ENCODE measurements at places on chromosomes 1 and 21. TPM values are rescaled to one million over a fixed set of nuclear protein-coding genes. Genes with fewer than 3 reads are reported as not detected.

DNA sequence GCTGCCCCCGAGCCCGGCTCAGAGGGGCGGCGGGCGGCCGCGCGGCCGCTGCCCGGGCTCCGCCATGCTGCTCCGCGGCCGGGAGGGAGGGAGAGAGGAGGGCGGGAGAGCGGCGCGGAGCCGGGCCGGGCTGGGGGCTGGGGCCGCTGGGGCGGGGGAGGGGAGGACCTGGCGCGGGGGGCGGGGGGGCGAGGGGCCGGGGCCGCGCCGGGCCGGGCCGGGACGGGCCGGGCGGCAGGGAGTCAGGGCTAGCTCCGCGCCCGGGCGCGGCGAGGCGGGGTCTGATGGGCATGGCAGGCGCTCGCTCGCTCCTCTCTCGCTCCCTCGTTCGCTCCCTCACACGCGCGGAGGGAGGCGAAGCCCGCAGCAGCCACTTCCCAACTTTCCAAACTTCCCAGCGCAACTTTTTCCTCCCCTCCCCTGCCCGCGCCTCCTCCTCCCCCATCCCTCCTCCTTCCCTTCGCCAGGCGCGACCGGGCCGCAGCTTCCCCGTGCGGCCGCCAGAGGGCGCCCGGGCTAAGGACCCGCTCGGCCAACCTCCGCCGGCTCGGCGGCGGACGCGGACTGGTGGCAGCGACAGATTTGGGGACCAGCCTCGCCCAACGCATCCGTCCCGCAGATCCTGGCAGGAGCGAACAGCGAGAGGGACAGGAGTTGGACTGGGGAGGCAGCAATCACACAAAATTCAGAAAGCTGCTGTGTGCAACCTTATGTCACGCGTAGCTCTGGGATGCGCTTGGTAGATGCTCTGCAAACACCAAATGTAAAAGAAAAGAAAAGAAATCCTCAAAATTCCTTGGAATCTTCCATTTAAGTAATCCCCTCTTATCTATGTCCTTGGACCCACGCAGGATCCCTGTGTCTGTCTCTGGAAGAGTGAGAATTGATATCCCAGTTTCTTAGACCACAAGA, at the start of gene TRABD2B:
Gene TRABD2B (minus strand): TSS at position 97 of the 912 bp plus-strand sequence.
- peak; percentile 71 for DNase-seq
- peaks cover 18% of the 10 kb centered on the region for H3K27me3 ChIP-seq
- H3K4me3 ChIP-seq = peak within 1 kb of the TSS; percentile 40
- no peak within 1 kb of the TSS for H3K27ac ChIP-seq
- H3K36me3 ChIP-seq = no peaks in the 10 kb centered on the region

Gene TFF2
- polyA plus RNA-seq = not detected

Gene CRB1
- polyA plus RNA-seq = 0.04 TPM

GRCh38 chr1:201988601-201989000, 6.2 kb downstream of the RNPEP start:
- H3K4me3 ChIP-seq = no peak overlapping the region
- no peak overlapping the region for H3K27ac ChIP-seq
- peaks cover 1% of the 10 kb centered on the region for H3K4me1 ChIP-seq
- no peak for DNase-seq
- peaks cover 36% of the 10 kb centered on the region for H3K36me3 ChIP-seq

GRCh38 chr1:5012249-5012648, 357.8 kb downstream of the AJAP1 start:
- no peaks in the 10 kb centered on the region for H3K36me3 ChIP-seq
- no peak for DNase-seq
- H3K4me3 ChIP-seq = no peak overlapping the region
- no peaks in the 10 kb centered on the region for H3K4me1 ChIP-seq

Gene GUCA2B
- not detected for polyA plus RNA-seq

DNA sequence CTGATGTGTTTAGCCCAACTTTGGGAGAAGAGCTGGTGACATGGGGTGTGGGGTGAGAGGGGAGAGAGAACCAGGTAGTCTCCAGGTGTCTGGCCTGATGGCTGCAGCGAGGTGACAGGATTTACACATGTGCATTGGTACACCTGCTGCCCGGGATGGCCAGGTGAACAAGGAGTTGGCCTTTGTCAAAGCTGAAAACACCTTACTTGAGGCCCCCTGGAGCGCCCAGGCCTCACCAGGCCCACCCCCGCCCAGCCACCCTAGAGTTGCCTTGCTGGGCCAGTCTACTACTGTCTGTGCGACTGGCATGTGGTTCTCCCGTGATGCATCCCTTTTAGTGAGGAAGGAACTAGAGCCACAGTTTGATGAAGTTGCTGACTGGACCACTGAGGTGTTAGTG, 90.5 kb downstream of the ADARB1 start:
- H3K27ac ChIP-seq = no peak overlapping the region
- no peak for DNase-seq
- no peaks in the 10 kb centered on the region for H3K27me3 ChIP-seq
- H3K4me3 ChIP-seq = no peak overlapping the region

DNA sequence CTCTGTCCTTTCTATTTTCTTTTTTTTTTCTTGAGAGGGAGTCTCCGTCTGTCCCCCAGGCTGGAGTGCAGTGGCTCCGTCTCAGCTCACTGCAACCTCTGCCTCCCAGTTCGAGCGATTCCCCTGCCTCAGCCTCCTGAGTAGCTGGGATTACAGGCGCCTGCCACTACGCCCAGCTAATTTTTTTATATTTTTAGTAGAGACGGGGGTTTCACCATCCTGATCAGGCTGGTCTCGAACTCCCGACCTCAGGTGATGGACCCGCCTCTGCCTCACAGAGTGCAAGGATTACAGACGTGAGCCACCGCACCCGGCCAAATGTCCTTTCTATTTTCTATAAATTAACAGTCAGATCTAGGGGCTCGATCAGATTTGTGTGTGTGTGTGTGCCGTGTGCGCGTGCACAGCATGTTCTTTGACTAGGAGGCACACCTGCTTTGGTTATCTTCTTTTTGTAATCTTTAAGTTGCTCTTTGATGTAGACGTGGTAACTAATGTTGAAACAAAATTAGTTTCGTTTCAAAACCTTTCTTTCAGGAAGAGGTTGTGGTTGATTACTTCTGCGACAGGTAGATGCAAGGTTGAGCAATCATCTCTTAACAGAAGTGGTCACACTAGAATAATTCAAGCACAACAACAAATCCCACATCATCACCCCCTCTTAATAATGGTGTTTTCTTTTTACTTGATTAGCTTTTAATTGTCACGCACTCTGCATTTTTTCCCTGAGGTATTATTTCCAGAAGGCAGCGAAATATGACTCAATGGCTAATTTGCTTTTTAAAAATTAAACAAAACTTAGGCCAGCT, 779 bp upstream of the DEGS1 start:
- no peaks in the 10 kb centered on the region for H3K36me3 ChIP-seq
- H3K27ac ChIP-seq = peak overlapping the region; percentile 99
- no peaks in the 10 kb centered on the region for H3K27me3 ChIP-seq
- peaks cover 41% of the 10 kb centered on the region for H3K4me1 ChIP-seq
- peak; percentile 82 for DNase-seq

GRCh38 chr21:25901330-25901979, 166.7 kb downstream of the GABPA start:
- no peak overlapping the region for H3K4me3 ChIP-seq
- no peaks in the 10 kb centered on the region for H3K27me3 ChIP-seq
- H3K4me1 ChIP-seq = peaks cover 9% of the 10 kb centered on the region
- H3K27ac ChIP-seq = no peak overlapping the region
- no peaks in the 10 kb centered on the region for H3K36me3 ChIP-seq
- DNase-seq = no peak

- H3K27ac ChIP-seq = peak overlapping the region; percentile 88
- peak; percentile 47 for DNase-seq
- no peaks in the 10 kb centered on the region for H3K36me3 ChIP-seq
- H3K27me3 ChIP-seq = no peaks in the 10 kb centered on the region
- peak overlapping the region; percentile 49 for H3K4me3 ChIP-seq
Measured at GRCh38 chr1:2313651-2314261, 77.6 kb downstream of the MORN1 start.

GRCh38 chr1:178388418-178389145, 108.2 kb downstream of the CLEC20A start:
- no peak overlapping the region for H3K4me3 ChIP-seq
- no peak for DNase-seq

Gene PPP1R8
- polyA plus RNA-seq = 23.9 TPM

DNA sequence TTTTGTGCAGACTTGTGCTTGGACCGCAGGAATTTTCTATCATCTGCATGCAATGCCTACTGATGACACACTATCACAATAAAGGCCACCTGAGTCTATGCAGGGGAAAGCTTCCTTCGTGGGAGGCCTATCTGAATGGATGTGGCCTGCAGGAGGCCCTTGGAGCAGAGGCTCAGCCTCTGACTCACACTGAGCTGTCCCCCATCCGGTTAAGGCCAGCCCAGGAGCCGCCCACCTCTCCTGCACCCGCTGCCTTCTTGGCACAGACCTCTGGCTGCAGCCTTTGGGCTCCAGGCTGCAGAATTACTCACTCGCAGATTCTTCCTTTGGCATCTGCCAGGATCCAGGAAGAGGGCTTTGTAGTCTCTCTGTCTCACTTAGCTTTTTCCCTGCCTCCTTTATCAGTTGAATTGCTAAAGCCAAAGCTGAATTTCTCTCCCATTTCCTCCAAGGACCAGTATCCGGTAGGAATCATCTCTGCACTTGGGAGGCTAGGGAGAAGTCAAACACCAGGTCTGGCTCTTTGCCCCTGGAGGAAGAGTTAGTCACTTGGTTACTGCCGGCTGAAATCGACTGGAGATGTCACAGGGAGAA, 65.1 kb upstream of the JUN start:
- no peaks in the 10 kb centered on the region for H3K36me3 ChIP-seq
- H3K4me1 ChIP-seq = no peaks in the 10 kb centered on the region
- no peak overlapping the region for H3K4me3 ChIP-seq
- DNase-seq = no peak
- no peak overlapping the region for H3K27ac ChIP-seq

Gene NEGR1
- 0.01 TPM for polyA plus RNA-seq

DNA sequence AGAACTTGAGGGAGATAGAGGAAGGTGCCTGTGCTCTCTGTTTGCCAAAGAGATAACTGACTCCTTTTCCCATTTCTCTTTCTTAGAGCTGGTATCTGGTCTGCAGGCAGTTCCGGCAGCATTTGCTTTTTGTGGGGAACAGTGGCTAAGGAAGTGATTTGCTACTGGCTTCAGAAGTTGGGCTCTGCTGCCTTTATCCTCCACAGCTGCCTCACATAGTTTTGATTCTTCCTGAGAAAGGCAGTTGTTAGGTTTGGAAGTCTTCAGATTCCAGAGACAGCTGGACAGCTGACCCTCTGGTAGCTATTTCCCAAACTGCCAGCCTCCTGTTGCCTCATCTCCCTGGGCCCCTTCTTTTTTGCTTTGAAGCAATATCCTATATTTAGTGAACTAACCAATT, 62.6 kb upstream of the MACF1 start:
- no peak overlapping the region for H3K27ac ChIP-seq
- H3K36me3 ChIP-seq = no peaks in the 10 kb centered on the region
- no peak for DNase-seq
- H3K4me1 ChIP-seq = no peaks in the 10 kb centered on the region
- H3K4me3 ChIP-seq = no peak overlapping the region

Gene TPTE
- polyA plus RNA-seq = not detected

Gene SSU72
- polyA plus RNA-seq = 86.8 TPM

Gene SPRR4
- polyA plus RNA-seq = not detected

DNA sequence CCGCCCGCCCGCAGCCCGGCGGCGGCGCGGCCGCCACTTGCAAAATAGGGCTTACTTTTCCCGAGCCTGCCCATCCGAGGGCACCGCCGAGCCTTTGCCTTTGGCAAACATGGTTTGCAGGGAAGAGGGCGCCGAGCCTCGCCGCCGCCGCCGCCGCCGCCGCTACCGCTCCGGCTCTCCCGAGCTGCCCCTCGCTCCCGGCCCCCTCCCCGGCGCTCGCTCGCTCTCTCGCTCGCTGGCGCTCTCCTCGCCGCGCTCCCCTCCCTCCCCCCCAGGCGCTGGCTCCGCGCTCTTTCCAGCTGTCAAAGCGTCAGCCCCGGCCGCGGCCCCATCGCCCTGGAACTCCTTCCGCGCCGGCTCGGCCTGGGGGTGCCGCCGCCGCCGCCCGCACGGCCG, 298 bp downstream of the SSBP3 start:
- DNase-seq = no peak
- H3K4me1 ChIP-seq = peaks cover 40% of the 10 kb centered on the region
- peak overlapping the region; percentile 61 for H3K4me3 ChIP-seq
- peaks cover 5% of the 10 kb centered on the region for H3K27me3 ChIP-seq

GRCh38 chr1:10835822-10836421, 39.5 kb upstream of the CASZ1 start:
- DNase-seq = no peak
- H3K36me3 ChIP-seq = no peaks in the 10 kb centered on the region
- H3K4me1 ChIP-seq = no peaks in the 10 kb centered on the region
- H3K27me3 ChIP-seq = no peaks in the 10 kb centered on the region

Gene S100A14
- polyA plus RNA-seq = not detected

Gene KIAA1614
- polyA plus RNA-seq = not detected

GRCh38 chr1:220487297-220487820, 40.6 kb upstream of the MARK1 start:
- H3K27ac ChIP-seq = no peak overlapping the region
- DNase-seq = no peak
- H3K4me3 ChIP-seq = no peak overlapping the region
- no peaks in the 10 kb centered on the region for H3K36me3 ChIP-seq
- H3K27me3 ChIP-seq = no peaks in the 10 kb centered on the region

- H3K4me3 ChIP-seq = no peak overlapping the region
- DNase-seq = no peak
- H3K36me3 ChIP-seq = no peaks in the 10 kb centered on the region
- H3K27ac ChIP-seq = no peak overlapping the region
- H3K4me1 ChIP-seq = no peaks in the 10 kb centered on the region
Measured at GRCh38 chr1:44345187-44345775, 9.8 kb downstream of the ERI3 start.

- no peak overlapping the region for H3K27ac ChIP-seq
- DNase-seq = no peak
- no peaks in the 10 kb centered on the region for H3K27me3 ChIP-seq
- no peaks in the 10 kb centered on the region for H3K36me3 ChIP-seq
- no peak overlapping the region for H3K4me3 ChIP-seq
Measured at GRCh38 chr1:221855156-221855555, 113.3 kb upstream of the DUSP10 start.

Gene JAM2
- polyA plus RNA-seq = 17.3 TPM

GRCh38 chr1:150061632-150062101, 5.9 kb upstream of the VPS45 start:
- no peak overlapping the region for H3K4me3 ChIP-seq
- DNase-seq = no peak
- no peak overlapping the region for H3K27ac ChIP-seq
- no peaks in the 10 kb centered on the region for H3K36me3 ChIP-seq
- peaks cover 9% of the 10 kb centered on the region for H3K4me1 ChIP-seq

- H3K4me3 ChIP-seq = peak within 1 kb of the TSS; percentile 70
- no peak for DNase-seq
- no peaks in the 10 kb centered on the region for H3K36me3 ChIP-seq
- H3K4me1 ChIP-seq = peaks cover 12% of the 10 kb centered on the region
- no peak within 1 kb of the TSS for H3K27ac ChIP-seq
Measured at GRCh38 chr1:233327651-233328141, at the start of gene MAP3K21. MAP3K21 (plus strand) TSS chr1:233327724; CDS start chr1:233328029, 305 bp downstream.

- no peak for DNase-seq
- H3K4me3 ChIP-seq = no peak overlapping the region
Measured at GRCh38 chr1:167648252-167648849, 18.3 kb downstream of the RCSD1 start.

Gene FNDC10
- 0.52 TPM for polyA plus RNA-seq

All from B cell (primary cell).